ENCODE measurements at places on chromosomes 6 and 20. TPM values are rescaled to one million over a fixed set of nuclear protein-coding genes. Genes with fewer than 3 reads are reported as not detected.

Gene ENPP5
- 7.3 TPM for total RNA-seq

Gene PRDM13
- total RNA-seq: not detected

Gene OPN5
- total RNA-seq: not detected

DNA sequence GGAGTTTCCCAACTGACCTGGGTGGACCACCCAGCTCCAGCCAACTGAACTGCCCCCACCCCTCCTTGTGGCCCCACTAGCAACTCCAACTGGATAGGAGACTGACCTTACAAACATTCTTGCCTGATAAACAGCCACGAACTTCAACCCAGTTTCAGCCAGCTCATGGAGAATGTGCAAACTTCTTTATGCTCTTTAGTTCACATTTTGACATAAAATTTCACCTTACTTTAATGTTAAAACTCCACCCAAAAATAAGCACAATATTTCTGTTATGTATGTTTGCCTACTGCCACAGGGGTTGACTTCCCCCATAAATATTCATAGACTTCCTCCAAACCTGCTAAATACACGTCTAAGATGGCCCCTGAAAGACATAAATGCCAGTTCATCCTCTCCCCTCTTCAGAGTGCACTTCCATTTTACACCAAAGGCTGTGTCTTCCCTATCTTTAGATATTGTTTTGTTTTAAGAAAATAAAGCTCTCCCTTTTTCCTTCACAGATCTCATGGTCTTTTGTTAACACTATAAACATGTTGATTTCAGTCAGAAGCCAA, 643.7 kb downstream of the EPM2A start:
- no peak for DNase-seq
- H3K27me3 ChIP-seq: no peaks in the 10 kb centered on the region
- H3K36me3 ChIP-seq: no peaks in the 10 kb centered on the region
- H3K4me3 ChIP-seq: no peak overlapping the region
- H3K4me1 ChIP-seq: no peaks in the 10 kb centered on the region
- no peak overlapping the region for H3K27ac ChIP-seq

DNA sequence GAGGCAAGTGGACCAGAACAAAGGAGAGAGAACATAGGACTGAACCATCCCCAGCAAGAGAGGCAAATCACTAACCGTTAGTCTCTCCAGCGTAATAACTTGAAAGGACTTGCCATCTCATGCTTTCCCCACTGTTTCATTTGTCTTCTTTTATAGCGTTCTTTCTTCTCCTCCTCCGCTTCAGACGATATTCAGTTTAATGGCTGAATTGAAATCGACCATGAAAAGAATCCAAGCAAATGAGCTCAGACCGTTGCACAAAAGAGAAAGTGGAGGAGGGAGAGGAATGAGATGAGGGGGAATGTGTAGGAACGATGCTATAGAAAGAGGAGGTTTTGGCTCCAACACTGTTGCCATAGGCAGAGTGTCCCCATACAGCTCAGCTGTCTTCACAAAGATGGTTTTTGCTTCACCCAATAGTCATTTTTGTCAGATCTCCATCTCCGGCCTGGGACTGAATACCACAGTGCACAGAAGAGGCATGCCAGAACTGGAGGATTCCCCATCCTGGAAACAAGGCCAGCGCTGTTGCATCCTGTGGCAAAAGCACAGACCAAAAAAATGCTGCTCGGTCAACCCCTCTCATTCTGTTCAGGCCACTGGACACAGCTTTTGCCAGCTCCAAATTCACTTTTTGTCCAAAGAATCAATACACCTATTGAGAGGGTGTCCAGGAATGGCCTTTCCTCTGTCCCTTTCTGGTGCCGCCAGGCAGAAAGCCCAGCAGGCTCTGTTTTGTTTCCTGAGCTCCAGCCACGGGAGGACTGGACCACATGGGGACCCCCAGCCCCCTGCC, 176.1 kb downstream of the ID4 start:
- no peak for DNase-seq
- no peaks in the 10 kb centered on the region for H3K27me3 ChIP-seq
- no peaks in the 10 kb centered on the region for H3K4me1 ChIP-seq
- H3K4me3 ChIP-seq: no peak overlapping the region
- H3K36me3 ChIP-seq: no peaks in the 10 kb centered on the region

GRCh38 chr6:40719671-40720374, 132.7 kb upstream of the LRFN2 start:
- H3K27ac ChIP-seq: peak overlapping the region; percentile 51
- peaks cover 7% of the 10 kb centered on the region for H3K4me1 ChIP-seq
- H3K27me3 ChIP-seq: no peaks in the 10 kb centered on the region
- H3K4me3 ChIP-seq: no peak overlapping the region
- no peak for DNase-seq
- H3K36me3 ChIP-seq: no peaks in the 10 kb centered on the region

- H3K27me3 ChIP-seq: no peaks in the 10 kb centered on the region
- no peaks in the 10 kb centered on the region for H3K4me1 ChIP-seq
- no peak overlapping the region for H3K4me3 ChIP-seq
- H3K36me3 ChIP-seq: peaks cover 19% of the 10 kb centered on the region
Observed at GRCh38 chr6:18214003-18214402, 50.3 kb downstream of the DEK start.

DNA sequence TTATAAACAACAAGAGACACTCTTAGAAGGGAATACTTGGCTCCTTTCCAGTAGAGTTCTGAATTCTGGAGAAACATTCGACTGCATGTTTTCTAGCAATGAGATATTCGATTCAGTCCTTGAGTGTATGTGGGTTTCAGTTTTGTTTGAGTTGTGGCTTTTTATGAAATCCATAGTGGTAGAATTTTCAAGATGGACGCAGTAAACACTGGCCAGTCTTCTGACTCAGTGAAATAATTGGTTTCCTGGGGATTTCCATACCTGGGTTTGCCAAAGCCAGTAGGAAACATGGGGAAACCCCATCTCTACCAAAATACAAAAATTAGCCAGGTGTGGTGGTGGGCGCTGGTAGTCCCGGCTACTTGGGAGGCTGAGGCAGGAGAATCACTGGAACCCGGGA, 273.5 kb upstream of the PLCB4 start:
- H3K27ac ChIP-seq: no peak overlapping the region
- no peak for DNase-seq
- H3K4me1 ChIP-seq: peaks cover 4% of the 10 kb centered on the region
- H3K36me3 ChIP-seq: no peaks in the 10 kb centered on the region
- no peaks in the 10 kb centered on the region for H3K27me3 ChIP-seq

DNA sequence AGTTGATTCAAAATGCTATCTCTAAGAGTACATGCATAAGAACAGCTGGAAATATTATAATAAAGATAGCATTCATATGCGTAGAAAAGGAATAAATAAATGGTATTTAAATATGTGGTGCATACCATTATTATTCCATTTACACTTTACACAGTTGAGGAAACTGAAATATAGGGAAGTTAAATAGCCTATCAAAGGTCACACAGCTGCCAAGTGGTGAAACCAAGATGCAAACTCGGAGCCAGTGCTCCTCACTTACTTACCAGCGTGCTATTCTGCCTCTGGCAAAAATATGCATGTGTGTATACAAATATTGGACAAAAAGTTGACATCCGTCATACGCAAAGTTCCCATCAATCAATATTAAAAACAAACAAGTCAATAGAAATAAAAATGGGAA, 22.3 kb upstream of the ANKEF1 start:
- no peaks in the 10 kb centered on the region for H3K4me1 ChIP-seq
- no peaks in the 10 kb centered on the region for H3K27me3 ChIP-seq
- no peak overlapping the region for H3K4me3 ChIP-seq
- no peaks in the 10 kb centered on the region for H3K36me3 ChIP-seq

DNA sequence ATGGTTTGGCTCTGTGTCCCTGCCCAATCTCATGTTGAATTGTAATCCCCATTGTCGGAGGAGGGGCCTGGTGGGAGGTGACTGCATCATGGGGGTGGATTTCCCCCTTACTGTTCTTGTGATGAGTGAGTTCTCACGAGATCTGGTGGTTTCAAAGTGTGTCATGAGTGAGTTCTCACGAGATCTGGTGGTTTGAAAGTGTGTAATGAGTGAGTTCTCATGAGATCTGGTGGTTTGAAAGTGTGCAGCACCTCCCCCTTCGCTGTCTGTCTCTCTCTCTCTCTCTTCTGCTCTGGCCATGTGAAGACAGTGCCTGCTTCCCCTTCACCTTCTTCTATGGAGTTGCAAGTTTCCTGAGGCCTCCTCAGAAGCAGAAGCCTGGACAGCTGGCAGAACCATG, 87.6 kb downstream of the MYLK4 start:
- DNase-seq: no peak
- H3K4me3 ChIP-seq: no peak overlapping the region
- no peak overlapping the region for H3K27ac ChIP-seq
- H3K27me3 ChIP-seq: no peaks in the 10 kb centered on the region
- H3K36me3 ChIP-seq: no peaks in the 10 kb centered on the region

- H3K27me3 ChIP-seq: no peaks in the 10 kb centered on the region
- DNase-seq: no peak
Observed at GRCh38 chr6:122136386-122136785, 263.1 kb upstream of the HSF2 start.

- no peaks in the 10 kb centered on the region for H3K36me3 ChIP-seq
- H3K27ac ChIP-seq: peak overlapping the region; percentile 99
- DNase-seq: peak; percentile 22
- no peaks in the 10 kb centered on the region for H3K27me3 ChIP-seq
- peaks cover 58% of the 10 kb centered on the region for H3K4me1 ChIP-seq
Observed at GRCh38 chr20:41004531-41005360, 23.9 kb upstream of the TOP1 start.

- DNase-seq: no peak
- no peaks in the 10 kb centered on the region for H3K4me1 ChIP-seq
- H3K4me3 ChIP-seq: no peak overlapping the region
- H3K36me3 ChIP-seq: peaks cover 24% of the 10 kb centered on the region
- no peak overlapping the region for H3K27ac ChIP-seq
Observed at GRCh38 chr6:38580030-38580429, 59.7 kb downstream of the BTBD9 start.

GRCh38 chr6:88381289-88381642, 215.1 kb upstream of the CNR1 start:
- no peak overlapping the region for H3K27ac ChIP-seq
- no peak overlapping the region for H3K4me3 ChIP-seq
- H3K27me3 ChIP-seq: no peaks in the 10 kb centered on the region
- H3K4me1 ChIP-seq: peaks cover 21% of the 10 kb centered on the region
- H3K36me3 ChIP-seq: no peaks in the 10 kb centered on the region

GRCh38 chr6:125888989-125889656, 67.4 kb upstream of the HINT3 start:
- H3K27ac ChIP-seq: no peak overlapping the region
- no peaks in the 10 kb centered on the region for H3K4me1 ChIP-seq
- no peak overlapping the region for H3K4me3 ChIP-seq
- H3K27me3 ChIP-seq: no peaks in the 10 kb centered on the region

DNA sequence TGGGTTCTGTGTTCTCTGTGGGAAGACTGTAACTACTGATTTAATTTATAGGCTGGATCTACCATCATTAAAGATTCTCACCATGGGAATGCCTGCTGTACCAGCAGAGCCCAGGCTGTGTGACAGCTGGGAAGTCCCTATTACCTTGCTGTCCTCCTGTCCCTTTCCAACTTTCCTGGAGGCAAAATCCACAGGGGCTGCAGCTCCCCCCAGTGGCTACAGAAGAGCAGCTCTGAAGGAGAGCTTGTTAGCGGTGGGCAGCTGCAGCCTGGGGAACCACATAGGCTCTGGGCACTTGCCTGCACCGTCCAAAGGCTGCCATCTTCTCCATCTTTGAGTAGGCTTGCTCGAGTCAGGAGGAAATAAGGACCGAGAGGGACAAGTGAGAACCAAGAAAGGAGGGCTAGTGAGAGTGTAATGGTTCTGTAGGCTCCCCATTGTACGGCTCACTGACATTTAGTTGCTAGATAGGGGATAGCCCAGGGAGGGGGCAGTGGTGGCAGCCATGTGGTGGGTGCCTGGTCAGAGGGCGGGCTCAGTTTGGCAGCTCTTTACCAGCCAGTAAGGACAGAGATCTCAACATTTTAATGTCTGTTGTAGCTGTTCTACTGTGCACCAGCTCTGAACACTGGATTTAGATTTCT, 155.1 kb upstream of the MLIP start:
- no peaks in the 10 kb centered on the region for H3K27me3 ChIP-seq
- H3K36me3 ChIP-seq: no peaks in the 10 kb centered on the region
- no peak overlapping the region for H3K4me3 ChIP-seq
- peak; percentile 83 for DNase-seq
- no peak overlapping the region for H3K27ac ChIP-seq
